Activated T-helper 1 cell treated with anti-CD3 and anti-CD28 coated beads, Interleukin-2, amount 50 U/mL, for 16 hours (primary cell): ENCODE measurements at places on chromosomes 7 and 10.

DNA sequence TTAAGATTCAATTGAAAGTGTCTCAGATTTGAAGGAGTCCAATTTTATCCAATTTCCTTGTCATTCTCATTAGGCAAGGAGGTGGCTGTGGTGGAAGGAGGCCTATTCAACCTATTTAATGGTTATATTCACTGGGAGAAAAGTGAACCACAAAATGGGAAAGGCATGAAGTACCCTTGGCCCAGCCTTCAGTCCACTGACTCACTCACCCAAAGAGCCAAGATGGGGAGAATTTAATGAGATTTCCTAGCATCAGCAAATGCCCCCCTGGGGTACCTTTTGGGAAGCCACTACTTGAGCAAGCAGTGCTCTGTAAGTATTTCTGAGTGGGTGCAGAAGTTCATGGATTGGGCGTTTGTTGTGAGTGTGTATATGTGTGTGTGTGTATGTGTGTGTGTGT lies 144.1 kb downstream of the NRP1 start:
- DNase-seq, result no peak

- no peak for DNase-seq
Observed at GRCh38 chr7:82445271-82445670, 1.7 kb upstream of the CACNA2D1 start.

- no peak for DNase-seq
Observed at GRCh38 chr10:90141791-90142190, 440.4 kb downstream of the KIF20B start.

DNA sequence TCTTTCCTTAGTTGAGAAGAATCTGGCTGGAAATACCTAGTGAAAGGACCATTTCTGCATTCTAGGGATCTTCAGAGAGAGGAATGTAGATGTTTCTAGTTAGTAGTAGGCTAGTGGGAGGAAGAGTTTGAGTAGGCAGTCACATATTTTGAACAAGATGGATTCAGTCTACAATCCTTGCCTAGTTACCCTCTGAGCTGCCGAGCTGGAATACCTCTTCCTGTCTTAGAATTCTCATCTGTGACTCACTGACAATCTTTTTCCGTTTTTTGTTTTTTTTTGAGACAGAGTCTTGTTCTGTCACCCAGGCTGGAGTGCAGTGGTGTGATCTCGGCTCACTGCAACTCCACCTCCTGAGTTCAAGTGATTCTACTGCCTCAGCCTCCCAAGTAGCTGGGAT lies 30.7 kb upstream of the PLPP4 start:
- no peak for DNase-seq

DNA sequence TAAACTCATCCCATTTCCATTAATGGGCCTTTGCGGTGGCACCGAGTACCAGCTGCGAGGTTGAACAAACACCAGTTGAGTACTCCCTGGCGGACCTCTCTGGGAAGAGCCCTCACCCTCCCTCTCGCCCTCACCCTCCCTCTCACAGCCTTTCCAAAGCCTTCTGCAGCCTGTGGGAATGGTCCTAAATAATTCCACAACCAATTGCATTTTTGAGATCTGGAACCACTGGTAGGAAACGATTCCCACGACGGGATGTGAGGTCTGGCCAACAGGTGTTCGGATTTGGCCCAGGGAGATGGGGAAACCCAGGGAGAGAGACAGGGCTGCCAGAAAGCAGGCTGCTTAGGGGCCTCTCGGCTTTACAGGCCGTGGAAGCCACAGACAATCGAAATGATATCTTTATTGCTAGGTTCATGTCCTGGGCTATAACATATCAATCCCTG lies 5.3 kb downstream of the PTF1A start:
- no peak for DNase-seq

DNA sequence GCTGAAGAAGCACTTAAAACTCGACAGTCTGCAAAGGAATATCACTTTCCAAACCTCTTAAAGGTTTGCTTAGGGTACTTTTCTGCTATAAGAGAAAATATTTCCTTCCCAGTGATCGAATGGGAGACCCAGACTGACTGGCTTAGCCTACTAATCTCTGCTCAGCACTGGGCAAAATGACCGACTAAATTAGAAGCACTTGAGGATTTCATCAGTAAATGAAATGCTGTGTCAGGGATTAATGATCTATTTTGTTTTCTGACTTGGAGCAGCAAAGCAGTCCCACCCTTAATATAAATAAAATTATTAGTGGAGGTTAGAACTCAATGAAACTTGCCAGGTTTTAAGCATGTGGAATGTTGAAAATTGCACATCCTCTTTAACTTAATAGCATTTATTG lies 411.6 kb downstream of the NEBL start:
- no peak for DNase-seq

DNA sequence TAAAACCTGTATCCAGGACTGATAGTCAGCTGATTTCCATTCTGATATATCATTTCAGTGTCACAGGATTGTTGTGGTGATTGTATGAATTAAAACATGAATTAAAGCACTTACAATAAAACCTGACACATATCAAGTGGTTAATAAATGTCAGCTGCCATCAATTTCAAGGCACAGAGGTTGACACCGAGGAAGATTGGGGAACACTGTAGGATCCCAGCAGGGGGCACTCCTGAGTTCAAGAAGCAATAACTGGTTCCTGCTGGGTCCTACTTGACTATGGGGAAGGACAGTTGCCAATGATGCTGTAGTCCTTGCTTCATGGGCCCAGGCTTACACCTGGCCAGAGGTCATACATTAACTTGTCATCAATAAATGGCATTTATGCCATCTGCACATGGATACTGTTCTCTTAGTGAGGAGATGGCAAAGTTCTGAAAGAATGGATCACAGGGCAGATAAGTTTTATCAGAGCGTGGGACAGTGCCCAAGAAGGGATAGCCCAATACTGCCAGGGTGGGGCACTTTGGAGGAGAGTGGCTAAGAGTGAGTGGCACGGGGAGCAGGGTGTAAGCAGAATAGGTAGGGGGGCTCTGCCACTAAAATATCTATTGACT lies 24.1 kb downstream of the FZD1 start:
- DNase-seq, result no peak

DNA sequence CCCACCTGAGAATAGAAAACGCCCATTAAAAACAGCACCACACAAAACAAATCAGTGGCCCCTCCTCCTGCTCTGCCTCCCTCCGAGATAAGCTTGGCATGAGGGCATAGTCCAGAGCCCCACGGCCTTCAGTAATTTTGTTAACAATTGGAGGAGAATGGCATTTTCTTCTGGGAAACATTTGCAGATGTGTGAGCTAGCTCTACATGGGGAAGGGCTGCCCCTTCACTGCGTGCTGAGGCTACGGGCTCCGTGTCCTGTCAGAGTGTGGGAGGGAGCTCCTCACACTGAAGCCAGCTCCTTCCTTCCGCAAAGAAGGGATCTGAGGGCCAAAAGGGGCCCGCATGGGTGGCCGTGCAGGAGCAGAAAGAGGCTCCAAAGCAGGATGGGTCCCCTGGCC lies 15.2 kb downstream of the GRK5 start:
- no peak for DNase-seq

DNA sequence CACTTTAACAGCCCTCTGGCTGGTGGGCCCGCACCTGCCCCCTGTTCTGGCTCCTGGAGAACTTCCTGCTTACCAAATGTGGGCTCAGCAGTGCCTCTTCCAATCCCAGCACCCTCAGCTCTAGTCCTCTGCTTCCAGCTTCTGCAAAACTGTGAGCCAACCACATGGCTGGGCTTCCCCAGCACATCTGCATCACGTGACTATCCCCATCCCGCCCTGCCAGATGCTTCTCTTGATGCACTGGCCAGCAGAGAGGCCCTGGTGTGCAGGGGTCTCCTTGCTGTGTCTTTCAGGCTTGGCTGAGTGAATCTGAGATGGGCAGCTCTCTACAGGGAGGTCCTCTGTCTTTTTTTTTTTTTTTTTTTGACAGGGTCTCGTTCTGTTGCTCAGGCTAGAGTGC lies 43.8 kb upstream of the DMBT1 start:
- no peak for DNase-seq

- DNase-seq, result peak; percentile 75
Observed at GRCh38 chr7:1028044-1028770, 16.1 kb upstream of the GPR146 start.

GRCh38 chr10:46251857-46252847 lies 34.6 kb upstream of the ANTXRL start:
- DNase-seq, result no peak

GRCh38 chr7:12686234-12686890 lies 1.1 kb upstream of the ARL4A start:
- peak; percentile 93 for DNase-seq

GRCh38 chr7:134121632-134122139 lies 5.5 kb upstream of the LRGUK start:
- DNase-seq, result no peak

- no peak for DNase-seq
Observed at GRCh38 chr10:106548832-106549231, 615.7 kb downstream of the SORCS1 start.

DNA sequence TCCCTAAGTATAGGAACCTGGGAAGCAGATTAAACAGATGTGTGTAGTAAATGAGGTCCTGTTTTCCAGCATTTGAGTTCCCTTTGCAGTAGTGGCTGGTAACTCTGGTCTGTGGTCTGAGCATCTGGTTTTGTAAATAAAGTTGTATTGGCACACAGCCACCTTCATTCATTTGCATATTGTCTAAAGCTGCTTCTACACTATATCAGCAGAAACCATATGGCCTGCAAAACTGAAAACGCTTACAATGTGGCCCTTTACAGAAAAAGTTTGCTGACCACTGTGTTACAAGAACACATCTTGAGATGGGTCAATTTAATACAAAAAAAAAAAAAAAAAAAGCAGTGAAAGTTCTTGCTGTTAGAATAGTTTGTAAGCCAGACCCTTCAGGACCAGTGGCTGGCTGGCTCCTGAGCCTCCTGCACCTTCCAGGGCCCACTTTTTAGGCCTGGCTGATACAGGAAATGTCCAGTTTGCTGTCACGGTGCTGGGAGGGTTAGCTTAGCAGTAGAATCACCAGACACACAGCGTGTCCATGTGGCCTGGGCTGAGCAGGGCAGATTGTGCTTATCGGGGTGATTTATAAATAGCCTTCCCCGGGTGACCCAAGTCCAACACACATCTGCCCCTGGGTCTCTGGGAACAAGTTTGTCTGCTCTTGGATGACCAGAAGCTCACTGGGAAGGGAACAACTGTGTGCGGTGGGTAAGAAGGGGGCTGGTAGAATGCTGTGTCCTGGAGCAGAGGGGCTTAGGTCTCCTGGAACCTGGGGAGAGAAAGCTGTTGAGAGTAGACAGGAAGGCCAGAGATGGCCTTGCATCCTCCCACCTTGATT lies 1.4 kb downstream of the C10orf71 start:
- no peak for DNase-seq

- no peak for DNase-seq
Observed at GRCh38 chr7:99409192-99409572, 413 bp downstream of the BUD31 start.
